ENCODE measurements at places on chromosomes 2 and 18.

GRCh38 chr2:176704282-176704858 is 435.1 kb downstream of the MTX2 start:
- no peak for DNase-seq

- no peak for DNase-seq
Observed at GRCh38 chr18:25518716-25519053, 166.7 kb upstream of the ZNF521 start.

DNA sequence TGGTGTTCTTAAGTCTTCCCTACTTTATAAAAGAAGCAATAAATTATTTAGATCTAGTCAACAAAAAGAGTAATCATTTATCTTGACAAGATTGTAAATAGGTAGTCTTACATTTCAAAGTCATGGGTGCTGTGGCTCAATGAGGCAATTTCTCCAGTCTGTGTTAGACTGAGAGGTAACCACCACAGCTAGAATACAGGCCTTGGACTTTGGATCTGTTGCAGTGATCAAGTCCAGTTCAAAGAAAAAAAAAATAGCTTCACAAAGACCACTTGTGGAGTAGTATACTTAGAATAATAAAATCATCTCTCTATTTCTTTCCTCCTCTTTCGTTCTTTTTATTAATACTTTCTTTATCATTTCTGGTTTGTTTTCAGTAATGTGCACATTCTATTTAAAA is 93.1 kb upstream of the FSIP2 start:
- DNase-seq: no peak

- no peak for DNase-seq
Observed at GRCh38 chr2:214226061-214226460, 184.8 kb upstream of the VWC2L start.

GRCh38 chr2:222912117-222912516 is 51.3 kb downstream of the ACSL3 start:
- DNase-seq: no peak

DNA sequence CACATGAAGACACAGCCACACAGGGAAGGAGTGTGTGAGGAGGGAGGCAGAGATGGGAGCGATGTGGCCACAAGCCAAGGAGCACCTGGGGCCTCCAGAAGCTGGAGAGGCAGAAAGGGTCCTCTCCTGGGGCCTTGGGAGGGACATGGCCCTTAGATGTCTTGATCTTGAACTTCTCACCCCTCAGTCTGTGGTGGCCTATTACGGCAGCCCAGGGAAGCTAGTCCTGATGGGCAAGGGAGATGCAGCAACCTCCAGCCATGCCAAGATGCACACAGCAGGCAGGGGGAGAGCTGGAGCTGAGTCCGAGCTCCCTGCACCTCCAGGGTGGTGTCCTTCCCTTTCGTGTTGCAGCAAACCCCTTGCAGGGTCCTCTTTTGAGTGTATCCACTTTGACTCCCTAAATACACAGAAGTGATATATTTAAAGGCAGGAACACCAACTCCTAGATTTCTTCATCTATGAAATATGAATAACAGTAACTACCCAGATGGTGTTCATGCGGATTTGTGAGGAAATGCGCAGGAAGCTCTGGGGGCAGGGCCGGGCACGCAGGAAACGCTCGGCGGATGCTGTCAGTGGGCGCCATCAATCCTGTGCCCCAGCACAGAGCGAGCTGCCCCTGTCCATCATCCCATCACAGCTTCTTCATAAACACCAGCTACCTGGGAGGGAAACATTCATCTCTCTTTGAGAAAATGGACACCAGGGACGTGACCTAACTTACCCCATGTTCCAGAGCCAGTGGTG is 230.4 kb upstream of the MYT1L start:
- DNase-seq: no peak
